ENCODE measurements at places on chromosomes 4 and X.

DNA sequence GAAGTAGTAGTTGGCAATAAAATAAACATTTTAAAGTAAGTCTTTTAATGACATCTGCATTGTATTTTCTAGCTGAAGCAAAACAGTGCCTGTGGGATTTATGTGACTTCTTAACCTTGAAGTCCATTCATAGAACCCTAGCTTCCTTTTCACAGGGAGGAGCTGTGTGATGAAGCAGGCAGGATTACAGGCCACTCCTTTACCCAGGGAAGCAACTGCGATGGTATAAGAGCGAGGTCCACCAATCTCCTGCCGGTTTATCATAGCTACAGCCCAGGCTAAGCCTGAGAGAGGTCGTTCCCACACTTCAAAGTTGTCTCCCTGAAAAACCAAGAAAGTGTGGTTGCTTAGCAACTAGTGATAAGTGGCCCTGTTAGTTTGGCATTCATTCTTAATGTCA, 7.0 kb downstream of the RPL36A start:
- no peak for DNase-seq

DNA sequence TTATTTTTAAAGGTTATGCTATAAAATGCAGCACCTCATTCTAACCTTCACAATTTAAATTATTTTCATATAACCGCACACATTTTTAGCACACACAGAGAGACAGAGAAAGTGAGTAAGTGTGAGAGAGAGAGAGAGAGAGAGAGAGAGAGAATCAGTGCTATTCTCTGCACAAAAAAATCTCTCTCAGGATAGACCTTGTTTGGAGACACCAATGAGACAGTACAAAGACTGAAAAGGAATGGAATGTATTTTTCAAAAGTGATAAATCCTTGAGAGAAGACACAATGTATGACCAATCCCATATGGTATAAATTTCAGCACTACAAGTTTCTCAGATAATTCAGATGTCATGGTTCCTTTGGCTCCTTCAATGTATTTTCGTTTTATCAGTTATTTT, 132.1 kb upstream of the PCDH18 start:
- no peak for DNase-seq

DNA sequence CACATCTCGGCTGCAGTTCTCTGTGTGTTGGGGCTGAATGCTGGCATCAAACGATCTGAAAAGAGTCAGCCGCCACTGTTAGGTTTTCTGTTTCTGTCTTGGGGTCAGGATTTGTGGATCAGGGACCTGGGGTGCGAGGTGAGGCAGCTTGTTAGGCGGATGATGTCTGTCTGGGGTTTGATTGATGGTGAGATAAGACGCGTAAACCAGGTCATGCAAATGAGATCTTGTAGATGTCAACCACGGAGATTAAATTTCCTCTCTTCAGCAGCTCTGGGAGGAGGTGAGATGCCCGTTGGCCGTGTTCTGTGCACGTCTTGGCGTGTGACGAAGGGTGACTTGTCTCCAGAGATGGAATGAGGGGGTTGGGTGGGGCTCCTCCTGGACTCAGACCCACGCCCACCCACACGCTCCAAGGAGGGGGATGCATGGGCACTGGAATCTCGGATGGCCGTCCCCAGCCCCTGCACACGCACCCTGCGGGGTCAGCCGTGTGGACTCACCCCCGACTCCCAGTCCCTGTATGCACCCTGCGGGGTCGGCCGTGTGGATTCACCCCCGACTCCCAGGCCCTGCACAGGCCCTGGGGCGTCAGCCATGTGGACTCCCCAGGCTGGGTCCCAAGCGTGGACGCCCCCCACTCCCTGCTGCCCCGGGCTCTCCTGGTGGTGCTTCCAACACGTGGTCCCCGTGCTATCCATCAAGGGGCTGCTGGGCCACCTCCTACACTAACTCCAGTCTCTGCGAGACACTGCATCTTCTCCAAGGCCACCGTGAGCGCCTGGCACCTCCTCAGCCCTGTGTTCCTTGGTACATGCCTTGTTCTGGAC, 16.0 kb upstream of the UVSSA start:
- no peak for DNase-seq

- no peak for DNase-seq
These were observed 193.5 kb downstream of the CFAP299 start for GRCh38 chr4:80529026-80529425.

- DNase-seq, result no peak
These were observed 6.6 kb downstream of the MID1IP1 start for GRCh38 chrX:38807873-38808272.

DNA sequence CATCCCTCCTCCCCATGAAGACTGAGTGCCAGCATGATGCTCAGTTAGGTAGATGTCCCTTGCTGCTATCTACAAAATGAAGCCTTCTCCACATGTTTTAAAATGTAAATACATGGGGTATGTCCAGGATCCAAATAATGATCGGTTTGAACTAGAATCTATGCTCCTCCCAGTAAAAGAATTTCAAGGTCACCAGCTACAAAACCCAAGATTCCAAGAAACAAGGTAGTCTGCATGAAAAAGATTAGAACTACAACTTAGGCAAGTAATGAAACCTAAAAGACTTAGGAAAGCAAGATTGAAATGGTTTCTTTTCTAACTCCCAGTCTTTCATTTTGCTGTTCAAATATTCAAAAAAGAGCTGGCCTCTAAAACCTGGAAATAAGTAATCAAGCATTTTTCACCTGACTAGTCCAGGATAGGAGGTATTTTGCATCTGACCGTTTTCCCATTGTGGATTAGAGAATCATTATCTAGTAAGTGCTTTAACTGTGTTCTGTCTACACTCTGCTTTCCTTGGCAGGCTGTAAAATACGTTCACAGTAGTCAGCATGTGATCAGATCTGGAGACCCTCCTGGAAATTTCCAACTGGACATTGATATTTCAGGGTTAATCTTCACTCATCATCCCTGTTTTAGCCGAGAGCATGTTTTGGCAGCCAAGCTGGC, 57.4 kb downstream of the CC2D2A start:
- DNase-seq, result no peak

GRCh38 chr4:87151730-87152129, 68.7 kb downstream of the KLHL8 start:
- DNase-seq, result no peak

- DNase-seq, result no peak
These were observed 12.5 kb downstream of the RELL1 start for GRCh38 chr4:37673538-37674192.

GRCh38 chr4:116070283-116070682, 956.9 kb upstream of the NDST4 start:
- DNase-seq, result peak; percentile 53

GRCh38 chrX:77444075-77444474, 3.1 kb upstream of the FGF16 start:
- no peak for DNase-seq

DNA sequence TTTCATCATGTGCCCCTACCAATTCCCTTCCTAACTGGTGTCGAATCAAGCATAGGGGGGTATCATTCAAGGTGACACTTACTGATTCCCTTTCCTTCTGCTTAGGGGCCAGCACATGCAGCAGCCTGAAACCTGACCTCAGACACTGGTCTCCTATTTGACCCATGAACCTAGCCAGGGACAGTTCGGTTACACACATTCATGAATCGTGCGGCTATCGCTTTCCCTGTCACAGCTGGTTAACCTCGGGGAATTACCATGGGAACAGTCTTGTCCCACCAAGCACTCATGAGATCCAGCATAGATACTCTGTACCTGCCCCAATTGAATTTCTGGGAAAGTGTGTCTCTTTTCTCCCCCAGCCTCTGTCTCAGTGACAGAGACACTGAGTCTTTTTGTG, 140.4 kb downstream of the ZNF674 start:
- DNase-seq, result no peak

DNA sequence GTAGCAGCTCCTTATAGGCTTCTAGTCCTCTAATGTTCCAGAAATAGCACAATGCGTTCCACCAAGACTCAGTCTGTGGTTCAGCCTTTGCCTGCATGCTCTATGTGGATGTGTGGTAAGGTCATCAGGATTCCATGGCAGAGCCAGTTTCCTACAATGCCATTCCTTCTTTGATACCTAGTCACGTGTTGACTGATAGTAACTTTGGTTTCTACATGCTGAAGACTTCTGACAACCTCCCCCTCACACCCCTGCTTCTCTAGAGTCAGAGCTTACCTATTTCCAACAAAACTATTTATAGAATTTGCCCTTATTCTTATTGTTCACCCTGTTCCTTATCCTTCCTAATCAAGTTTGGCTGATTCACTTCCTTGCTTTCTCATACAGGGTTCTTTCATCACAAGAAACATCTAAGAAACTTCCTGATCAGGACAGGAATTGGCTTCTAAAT, 81.1 kb downstream of the CT47B1 start:
- no peak for DNase-seq

DNA sequence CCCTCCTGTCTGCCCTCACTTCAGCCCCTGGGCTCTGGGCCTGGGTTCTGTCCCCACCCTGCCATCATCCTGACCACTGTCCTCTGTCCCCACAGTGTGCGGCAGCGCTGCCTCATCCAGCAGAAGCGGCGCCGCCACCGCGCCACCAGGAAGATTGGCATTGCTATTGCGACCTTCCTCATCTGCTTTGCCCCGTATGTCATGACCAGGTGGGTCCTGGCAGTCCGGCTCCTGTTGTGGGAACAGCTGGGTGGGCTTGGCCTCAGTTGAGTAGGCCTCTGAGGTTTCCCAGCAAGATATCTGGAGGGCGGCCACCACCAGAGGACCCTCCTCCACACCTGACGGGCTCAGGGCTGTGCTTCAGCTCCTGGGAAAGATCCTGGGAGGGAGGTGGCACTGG, 2.2 kb downstream of the GPR78 start:
- DNase-seq, result no peak

- DNase-seq, result no peak
These were observed 17.0 kb downstream of the PRKG2 start for GRCh38 chr4:81197864-81198524.

- no peak for DNase-seq
These were observed 28.7 kb downstream of the LDB2 start for GRCh38 chr4:16869594-16870245.

- DNase-seq, result no peak
These were observed 691.4 kb downstream of the PCDH7 start for GRCh38 chr4:31411565-31411964.

DNA sequence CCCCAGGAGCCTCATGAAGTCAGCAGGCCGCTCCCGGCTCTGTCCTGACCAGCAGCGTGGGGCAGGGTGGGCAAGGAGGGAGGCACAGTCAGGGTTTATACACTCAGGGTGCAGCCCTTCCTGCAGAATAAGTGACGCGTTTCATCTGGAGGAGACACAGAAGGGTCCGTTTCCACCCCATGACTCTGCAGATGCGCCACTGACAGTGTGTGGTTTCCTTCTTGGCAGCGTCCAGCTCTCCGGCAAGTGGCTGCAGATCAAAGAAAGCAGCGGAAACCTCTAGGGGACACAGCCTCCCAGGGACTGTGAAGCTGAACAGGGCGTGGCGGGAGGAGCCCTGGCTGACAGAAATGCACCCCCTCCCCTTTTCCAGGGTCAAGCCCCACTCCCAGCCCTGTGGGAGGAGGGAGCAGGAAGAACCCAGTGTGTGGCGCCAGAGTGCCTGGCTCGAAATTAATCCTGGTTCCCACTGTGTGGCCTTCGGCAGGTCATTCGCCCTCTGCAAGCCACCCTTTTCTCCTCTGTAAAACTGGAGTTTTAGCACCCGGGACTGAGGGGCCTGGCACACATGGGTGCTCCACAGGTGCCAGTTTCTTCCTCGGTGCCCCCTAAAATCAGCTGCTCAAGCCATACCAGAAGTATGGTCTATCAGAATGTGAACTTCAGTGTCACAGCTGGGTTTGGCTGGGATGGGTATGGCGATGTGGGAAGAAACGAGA, 17.3 kb upstream of the TBC1D14 start:
- peak; percentile 72 for DNase-seq

DNA sequence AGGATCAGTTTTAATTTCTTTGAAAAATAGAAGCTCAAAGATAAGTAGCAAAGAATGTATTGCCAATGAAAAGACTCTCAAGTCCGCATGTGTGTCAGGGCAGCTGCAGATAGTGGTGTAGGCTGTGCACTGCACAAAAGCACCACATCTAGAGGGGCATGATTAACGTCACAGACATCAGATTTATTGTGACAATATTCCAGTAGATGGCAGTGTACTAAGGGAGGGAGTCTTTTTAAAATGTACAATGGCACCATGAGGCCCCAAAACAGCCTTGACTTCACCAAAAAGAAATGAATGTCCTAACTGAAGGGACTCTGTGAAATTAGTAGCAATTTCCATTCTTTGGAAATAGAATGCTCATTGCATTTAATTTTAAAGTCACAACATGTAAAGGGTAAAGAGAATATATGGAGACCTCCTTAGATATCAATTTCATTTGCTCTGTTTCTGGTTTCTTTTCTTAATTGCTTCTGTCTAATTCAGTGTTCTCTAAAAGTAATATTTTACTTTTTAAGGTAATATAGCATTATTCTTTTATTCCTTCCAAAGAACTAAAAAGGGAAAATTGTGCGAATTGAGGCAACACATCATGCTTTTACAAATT, 98.4 kb downstream of the ZNF827 start:
- peak; percentile 51 for DNase-seq

GRCh38 chr4:147599206-147599605, 18.0 kb upstream of the TMEM184C start:
- no peak for DNase-seq

DNA sequence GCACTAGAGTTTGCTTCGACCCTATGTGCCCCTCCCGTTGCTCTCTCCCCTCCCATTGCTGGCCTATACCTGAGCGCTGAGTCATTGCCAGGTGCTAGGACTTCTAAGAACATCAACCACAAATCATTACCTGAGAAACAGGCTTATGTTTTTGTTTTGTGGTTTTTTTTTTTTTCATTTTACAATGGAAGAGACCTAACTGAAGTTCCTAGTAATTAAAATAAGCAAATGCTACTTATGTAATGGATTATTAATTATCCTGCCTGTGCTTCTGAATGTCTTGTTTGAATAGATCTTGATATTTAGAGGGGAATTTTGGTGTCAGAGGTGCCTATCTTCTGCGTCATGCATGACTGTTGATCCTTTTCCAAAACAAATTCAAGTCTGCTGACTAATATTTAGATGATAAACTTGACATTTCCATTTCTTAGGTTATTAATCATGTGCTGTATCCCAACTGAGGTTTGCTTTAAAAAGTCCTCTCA, 275.4 kb upstream of the CPEB2 start:
- peak; percentile 48 for DNase-seq

GRCh38 chrX:153969904-153970356, 1.7 kb downstream of the HCFC1 start:
- peak; percentile 38 for DNase-seq

DNA sequence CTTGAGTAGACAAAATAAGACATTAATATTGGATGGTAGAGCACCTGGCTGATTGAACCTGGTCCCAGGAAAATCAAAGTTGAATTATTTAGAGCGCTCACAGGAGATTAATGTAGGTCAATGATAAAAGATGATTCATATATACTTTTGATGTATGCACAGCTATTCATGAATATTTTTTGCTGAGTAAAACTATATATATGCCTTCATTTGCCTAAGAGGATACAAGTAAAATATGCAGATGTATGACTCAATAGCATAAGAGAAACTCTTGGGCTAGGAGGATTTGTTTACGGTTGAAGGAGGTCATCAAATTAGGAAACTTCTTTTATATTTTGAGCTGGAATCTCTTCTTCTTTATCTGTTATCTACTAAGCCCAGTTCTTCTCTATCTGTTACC, 202.7 kb upstream of the HS3ST1 start:
- no peak for DNase-seq

All from A172 (cell line).